HL-60 (cell line): ENCODE measurements at places on chromosomes 5 and 9.

DNA sequence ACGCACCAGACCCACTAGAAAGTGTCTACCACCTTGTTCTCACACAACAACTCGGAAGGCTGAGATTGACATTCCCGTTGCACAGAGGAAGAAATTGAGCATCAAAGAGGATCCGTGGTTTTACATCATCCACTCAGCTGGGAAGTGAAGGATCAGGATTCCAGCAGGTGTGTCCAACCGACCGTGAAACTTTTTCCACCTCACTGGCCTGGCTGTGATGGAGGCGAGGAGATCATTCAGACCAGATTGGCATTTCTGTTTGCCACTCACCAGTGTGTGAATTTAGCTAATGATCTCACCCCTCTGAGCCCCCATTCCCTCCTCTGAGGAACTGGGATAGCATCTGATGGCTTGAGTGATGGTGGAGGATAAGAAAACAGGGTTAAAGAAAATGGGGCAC lies 46.7 kb upstream of the CPLX2 start:
- no peak for DNase-seq

- no peak for DNase-seq
These were observed 56.1 kb upstream of the TBC1D2 start for GRCh38 chr9:98311541-98311940.

- DNase-seq: peak; percentile 97
These were observed 31.1 kb downstream of the SLC35A4 start for GRCh38 chr5:140595538-140596300.

- no peak for DNase-seq
These were observed 77.3 kb downstream of the NFIB start for GRCh38 chr9:14236591-14236990.

DNA sequence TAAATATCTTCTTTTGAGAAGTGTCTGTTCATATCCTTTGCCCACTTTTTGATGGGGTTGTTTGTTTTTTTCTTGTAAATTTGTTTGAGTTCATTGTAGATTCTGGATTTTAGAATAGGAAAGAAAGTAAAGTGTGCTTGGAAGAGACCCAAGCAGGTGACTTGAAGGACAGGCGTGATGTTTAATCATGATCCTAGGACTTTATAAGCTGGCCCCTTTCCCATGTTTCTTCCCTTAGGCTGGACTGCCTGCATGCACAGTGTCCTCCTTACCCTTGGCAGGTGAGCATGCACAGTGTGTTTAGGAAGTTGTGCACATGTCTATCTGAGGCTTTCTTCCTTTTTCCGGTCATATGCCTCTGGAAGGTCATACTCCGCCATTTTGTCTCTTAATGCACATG lies 61.3 kb downstream of the ISOC1 start:
- DNase-seq: no peak

DNA sequence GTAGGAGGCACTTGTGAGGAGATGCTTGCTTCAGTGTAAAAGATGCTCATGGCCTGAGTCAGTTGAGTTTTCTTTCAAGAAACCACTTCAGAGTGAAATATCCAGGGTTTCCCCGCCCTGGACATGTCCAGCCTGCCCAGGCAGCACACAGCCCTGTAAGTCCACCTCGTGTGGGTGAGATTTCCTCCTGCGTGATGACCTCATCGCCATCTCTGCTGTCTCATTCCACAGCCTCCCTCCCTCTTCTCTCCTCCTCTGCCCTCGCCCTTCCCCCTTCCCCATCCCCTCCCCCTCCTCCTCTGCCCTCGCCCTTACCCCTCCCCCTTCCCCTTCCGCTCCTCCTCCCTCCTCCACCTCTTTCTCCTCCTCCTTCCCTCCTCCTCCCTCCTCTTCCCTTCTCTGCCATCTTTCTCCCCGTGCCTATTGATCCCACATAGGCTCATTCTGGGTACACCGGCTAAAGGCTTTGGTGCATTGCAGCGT lies 34.0 kb upstream of the NCS1 start:
- DNase-seq: peak; percentile 63

- DNase-seq: peak; percentile 55
These were observed 23.8 kb downstream of the KLF4 start for GRCh38 chr9:107465467-107466451.

- DNase-seq: no peak
These were observed 68.9 kb downstream of the PRDM6 start for GRCh38 chr5:123157791-123158581.

- no peak for DNase-seq
These were observed 1967.1 kb upstream of the WWC1 start for GRCh38 chr5:166324372-166324771.

- DNase-seq: no peak
These were observed 314.5 kb upstream of the TLE4 start for GRCh38 chr9:79257228-79257781.

DNA sequence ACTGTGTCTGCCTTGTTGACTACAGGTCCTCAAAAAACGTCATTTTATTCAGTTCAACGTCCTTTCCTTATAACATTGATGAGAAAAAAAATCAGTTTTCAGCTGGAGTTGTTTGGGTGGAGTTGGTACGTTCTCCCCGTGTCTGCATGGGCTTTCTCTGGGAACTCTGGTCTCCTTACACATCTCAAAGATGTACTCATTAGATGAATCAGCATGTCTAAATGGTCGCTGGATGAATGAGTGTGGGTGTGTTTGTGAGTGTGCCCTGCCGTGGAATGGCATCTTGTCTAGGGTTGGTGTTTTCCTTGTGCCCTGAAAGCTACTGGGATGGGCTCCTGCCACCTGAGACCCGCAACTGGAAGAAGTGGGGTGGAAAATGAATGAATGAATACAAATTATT lies 30.1 kb downstream of the EGR1 start:
- DNase-seq: no peak

DNA sequence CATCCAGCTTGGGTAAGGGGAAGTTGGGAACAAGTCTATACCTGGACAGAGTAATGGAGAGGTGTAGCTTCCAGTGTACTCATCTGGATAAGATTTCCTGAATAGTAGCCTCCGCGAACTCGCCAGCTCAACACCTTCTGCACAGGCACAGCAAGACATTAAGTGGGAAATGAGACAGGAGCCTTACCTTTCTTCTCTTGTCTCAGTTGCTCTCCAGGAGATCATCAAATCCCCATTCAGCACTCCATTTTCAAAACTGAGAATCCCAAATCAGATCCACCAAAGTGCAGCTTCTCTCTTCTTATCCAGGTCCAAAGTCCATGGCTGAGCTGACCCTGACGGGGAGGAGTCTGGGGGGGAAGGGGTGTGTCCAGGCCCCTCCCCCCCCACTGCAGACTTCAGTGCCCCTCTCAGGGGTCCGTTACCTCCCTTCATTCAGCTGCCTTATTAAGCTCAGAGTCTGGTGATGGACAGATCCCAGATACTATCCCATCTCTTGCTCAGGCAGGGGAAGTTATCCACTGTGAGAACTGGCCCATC lies 5.9 kb upstream of the MGAT1 start:
- no peak for DNase-seq

DNA sequence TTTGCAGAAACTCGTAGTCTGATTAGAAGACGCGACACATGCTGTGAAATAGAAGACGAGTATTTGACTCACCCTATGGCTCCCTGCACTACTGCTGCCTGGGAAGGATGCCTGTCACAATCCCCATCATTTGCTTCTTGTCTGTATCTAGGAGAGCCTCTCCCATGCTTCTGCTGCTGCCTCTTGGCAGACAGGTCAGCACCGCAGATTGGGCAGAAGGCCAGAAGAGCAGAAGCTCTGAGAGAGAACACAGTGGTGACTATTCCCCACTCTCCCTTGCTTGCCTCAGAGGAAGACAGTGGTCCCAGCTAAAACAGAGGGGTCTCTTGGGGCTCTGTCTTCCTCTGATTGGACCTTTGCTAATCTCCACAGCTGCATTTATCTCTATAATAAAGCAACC lies 84.0 kb upstream of the SMIM32 start:
- no peak for DNase-seq

DNA sequence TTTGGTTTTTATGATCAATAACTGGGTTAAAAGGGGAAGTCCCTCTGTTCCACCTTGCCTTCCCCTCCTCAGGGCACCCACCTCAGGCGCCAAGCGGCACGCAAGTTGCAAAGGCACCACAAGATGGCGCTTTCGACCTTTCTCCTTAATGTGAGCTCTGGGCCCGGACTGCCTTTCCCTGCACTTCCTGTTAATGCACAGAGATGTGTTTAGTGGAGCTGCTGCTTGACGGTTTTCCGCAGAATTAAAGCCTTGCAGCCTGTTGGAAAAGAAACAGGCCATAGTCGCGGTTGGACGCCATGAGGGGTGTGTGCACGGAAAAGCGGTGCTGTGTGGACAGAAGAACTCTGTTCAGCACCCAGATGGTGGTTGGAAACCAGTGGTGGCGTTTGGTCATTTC lies 17.9 kb downstream of the CXCL14 start:
- DNase-seq: peak; percentile 75

DNA sequence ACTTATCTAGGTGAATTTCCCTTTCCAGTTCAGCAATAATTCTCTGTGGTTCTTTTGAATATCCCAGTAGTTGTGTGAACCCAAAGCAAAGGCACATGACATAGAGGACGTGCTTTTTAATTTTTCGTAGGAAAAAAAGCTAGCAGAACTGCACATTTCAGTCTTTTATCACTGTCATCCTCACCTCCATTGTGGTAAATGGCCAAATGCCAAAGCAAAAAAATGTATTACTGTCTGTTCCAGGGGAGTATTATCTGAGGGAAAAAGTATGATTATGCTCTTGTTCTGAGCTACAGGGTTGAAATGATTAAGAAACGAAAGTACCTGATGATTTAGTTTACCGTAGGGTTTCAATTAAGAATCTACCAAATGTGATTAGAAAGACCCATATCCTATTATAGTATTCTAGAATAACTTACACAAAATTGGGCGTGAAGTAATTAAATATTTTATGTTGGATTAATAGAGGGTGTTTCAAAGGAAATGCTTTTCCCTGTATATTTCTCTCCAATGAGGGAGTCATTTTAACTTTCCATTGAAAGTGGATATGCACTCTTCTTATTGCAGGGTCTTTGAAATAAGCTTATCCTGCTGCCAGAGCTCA lies 62.7 kb downstream of the CAVIN4 start:
- DNase-seq: no peak

DNA sequence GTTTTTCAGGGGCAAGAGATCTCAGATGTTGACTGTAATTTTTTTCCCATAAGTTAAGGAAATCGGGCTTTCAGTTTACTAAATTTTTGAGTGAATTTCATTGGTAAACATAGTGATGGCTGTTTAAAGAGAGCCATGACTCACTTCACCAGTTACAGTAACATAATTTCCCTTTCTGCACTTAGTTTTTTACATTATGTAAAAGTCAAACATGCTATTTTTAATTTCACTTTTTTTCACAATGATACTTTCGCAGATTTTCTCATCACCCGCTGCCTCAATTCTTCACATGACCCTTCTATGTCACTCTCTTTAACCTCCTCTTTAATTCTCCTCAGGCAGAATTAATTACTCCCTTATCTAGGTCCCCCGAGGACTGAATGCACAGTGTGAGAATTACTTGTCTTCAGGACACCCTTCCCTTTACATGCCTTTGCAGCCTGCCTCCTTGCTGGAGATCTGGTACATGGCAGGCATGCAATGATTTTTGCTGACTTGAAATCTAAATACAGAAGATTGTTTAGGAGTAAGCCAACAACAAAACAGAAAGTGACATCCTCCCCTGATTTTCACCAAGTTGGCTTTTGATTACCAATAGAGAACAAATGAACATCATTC lies 217.5 kb upstream of the S1PR3 start:
- no peak for DNase-seq

- DNase-seq: no peak
These were observed 369.4 kb upstream of the DMAC1 start for GRCh38 chr9:8168916-8169438.

GRCh38 chr5:132812781-132813598 lies at the start of gene SOWAHA:
SOWAHA (plus strand) TSS chr5:132813302; CDS start chr5:132813622, 320 bp downstream.
- DNase-seq: no peak
